ENCODE measurements at places on chromosomes 7 and 10.

DNA sequence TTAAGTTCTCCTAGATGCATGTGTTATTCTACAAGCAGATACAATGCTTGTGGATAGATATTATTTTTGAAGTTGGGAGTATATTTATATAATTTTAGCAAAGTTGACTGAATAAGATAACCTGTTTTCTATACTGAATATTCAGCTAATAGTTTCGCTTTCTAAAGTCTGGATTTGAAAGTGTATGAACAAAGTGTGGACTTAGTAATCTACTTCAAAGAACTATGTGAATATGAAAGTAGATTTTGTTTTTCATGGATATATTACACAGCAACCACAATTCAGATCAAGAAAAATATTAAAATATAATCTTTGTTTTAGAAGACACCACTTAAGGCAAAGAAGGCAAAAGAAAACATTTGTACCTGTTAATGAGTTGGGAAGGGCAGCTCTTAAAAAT is 78.8 kb downstream of the ZEB1 start:
- DNase-seq, result no peak

DNA sequence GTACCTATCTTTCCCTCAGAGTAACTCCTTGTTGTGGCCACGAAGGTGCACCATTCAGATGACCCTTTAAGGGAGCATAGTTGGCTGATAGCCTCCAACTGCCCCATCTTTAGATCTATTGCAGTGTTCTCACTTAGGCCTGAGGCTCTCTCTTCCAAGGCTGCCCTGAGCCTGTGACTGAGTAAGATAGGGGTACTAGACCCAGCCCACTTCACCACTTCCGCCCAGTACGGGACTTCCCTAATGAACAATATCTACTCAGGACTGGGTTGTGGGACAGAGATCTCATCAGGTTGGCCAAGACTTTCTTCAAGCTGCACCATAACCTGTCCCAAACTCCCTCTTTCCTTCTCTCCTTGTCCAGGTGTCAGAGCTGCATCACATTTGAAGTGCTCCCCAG is 5.7 kb upstream of the GNAI1 start:
- DNase-seq, result no peak

DNA sequence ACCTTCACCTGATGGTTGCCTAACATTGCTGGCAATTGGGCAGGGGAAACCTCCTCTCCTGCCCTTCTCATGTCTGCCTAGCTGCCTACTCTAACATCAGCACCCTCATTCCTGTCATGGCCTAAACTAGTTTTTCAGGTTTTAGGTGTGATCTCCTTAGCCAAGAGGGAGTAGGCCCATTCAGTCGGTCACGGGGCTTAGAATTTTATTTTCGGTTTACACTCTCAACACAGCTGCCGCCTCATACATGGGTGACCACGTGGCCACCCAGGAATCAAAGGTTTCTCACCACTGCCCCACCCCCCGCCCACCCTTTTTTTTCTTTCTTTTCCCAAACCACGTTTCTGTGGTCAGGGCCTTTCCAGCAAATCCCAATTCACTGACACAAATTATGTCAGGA is 97.2 kb downstream of the RALA start:
- DNase-seq, result no peak

- no peak for DNase-seq
Observed at GRCh38 chr7:116145245-116145852, 65.0 kb upstream of the TES start.

GRCh38 chr7:98559219-98559618 is 57.9 kb upstream of the NPTX2 start:
- no peak for DNase-seq

Data from stimulated activated CD4-positive, alpha-beta T cell treated with anti-CD3 and anti-CD28 coated beads, Interleukin-1b, Interleukin-23, amount 100 ng/mL, for 4 hours (primary cell).